Nephron progenitor cell (in vitro differentiated cells): ENCODE measurements at places on chromosomes 11 and 22.

DNA sequence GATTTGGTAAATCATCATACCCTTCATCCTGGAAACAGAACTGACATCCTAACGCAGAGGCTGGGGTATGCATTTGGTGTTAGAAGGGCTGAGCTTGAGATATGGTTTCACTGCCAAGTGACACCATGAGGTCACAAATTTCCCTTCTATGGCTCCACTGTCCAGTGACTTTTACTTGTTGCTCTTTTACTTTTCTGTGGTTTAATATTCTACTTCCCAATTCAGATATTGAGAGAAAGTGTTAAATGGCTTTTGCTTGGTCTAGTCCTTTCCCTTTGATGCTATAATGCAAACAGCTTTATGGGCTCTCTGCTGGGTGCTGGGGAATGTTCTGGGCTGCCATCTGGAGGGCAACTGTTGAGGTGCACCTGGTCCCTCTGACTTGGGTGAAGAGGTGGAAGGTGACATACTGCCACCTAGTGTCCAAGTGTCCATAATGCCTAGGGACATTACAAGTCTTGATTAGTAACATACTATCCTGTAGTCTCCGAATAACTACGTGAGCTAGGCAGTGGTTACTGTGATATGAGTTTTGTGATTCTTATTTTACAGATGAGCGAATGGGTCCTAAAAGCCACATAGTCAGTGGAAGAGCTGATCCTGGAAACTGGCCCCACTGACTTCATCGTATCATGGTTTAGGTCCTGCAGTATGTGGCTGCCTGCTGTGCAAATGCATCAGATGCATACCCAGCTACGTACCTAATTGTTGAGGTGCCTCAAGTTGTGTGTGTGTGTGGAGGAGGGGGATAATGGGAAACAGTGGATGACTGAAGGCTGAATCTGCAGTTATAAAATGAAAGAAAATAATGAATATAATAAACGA lies 149.1 kb upstream of the RAG2 start:
- no peak overlapping the region for H3K27ac ChIP-seq
- peak; percentile 93 for DNase-seq
- H3K4me3 ChIP-seq: peak overlapping the region; percentile 39
- no peaks in the 10 kb centered on the region for H3K36me3 ChIP-seq

- no peaks in the 10 kb centered on the region for H3K27me3 ChIP-seq
- H3K36me3 ChIP-seq: peaks cover 69% of the 10 kb centered on the region
These were observed 12.8 kb upstream of the ST14 start for GRCh38 chr11:130146796-130147195.

GRCh38 chr11:69132301-69132670 lies 23.4 kb upstream of the SMIM38 start:
- no peak for DNase-seq
- peaks cover 28% of the 10 kb centered on the region for H3K36me3 ChIP-seq
- H3K27me3 ChIP-seq: peaks cover 6% of the 10 kb centered on the region

- no peak overlapping the region for H3K27ac ChIP-seq
- no peaks in the 10 kb centered on the region for H3K36me3 ChIP-seq
- no peak overlapping the region for H3K4me3 ChIP-seq
- H3K4me1 ChIP-seq: peaks cover 58% of the 10 kb centered on the region
- no peak for DNase-seq
These were observed 20.2 kb upstream of the LRRC32 start for GRCh38 chr11:76690736-76691135.

- H3K4me3 ChIP-seq: no peak overlapping the region
- peaks cover 4% of the 10 kb centered on the region for H3K36me3 ChIP-seq
- DNase-seq: no peak
These were observed 49.6 kb downstream of the BARX2 start for GRCh38 chr11:129425214-129425613.

GRCh38 chr22:47837703-47838102 lies 1075.3 kb downstream of the TBC1D22A start:
- no peak overlapping the region for H3K4me3 ChIP-seq
- no peaks in the 10 kb centered on the region for H3K36me3 ChIP-seq
- H3K27me3 ChIP-seq: peaks cover 10% of the 10 kb centered on the region
- H3K4me1 ChIP-seq: peaks cover 30% of the 10 kb centered on the region
- DNase-seq: no peak
- H3K27ac ChIP-seq: no peak overlapping the region
